ENCODE measurements at places on chromosomes 6 and 20.

DNA sequence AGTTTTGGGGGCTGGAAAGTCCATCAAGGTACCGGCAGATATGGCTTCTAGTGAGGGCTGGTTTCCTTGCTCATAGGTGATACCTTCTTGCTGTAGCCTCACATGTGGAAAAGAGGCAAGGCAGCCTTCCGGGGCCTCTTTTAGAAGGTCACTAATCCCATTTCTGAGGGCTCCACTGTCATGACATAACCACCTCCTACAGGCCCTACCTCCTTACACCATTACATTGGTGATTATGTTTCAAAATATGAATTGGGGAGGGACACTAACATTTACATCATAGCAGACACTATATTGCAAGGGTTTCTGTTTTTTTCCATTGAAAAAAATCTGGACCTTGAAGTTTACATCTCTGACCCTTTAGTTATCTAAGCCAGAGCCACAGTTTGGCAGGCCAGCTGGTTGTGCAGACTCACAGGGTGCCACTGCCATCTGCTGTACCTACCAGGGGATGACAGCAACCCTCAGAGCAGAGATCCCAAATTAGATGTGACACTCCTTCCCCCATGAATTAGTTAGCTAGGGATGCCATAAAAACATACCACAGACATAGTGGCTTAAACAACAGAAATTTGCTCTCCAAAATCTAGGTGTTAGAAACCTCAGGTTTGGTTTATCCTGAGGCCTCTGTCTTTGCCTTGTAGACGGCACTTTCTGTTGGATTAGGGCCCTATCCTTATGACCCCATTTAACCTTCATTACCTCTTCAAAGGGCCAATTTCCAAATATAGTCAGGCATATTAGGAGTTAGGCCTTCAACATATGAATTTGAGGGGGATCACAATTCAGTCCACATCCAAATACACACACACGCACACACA, 166.4 kb upstream of the RNF217 start:
- no peak for DNase-seq

GRCh38 chr20:50007369-50007768, 24.6 kb downstream of the SNAI1 start:
- no peak for DNase-seq

GRCh38 chr6:14066782-14067406, 50.7 kb upstream of the CD83 start:
- DNase-seq = no peak

GRCh38 chr6:121349596-121349995, 15.3 kb upstream of the TBC1D32 start:
- DNase-seq = no peak

DNA sequence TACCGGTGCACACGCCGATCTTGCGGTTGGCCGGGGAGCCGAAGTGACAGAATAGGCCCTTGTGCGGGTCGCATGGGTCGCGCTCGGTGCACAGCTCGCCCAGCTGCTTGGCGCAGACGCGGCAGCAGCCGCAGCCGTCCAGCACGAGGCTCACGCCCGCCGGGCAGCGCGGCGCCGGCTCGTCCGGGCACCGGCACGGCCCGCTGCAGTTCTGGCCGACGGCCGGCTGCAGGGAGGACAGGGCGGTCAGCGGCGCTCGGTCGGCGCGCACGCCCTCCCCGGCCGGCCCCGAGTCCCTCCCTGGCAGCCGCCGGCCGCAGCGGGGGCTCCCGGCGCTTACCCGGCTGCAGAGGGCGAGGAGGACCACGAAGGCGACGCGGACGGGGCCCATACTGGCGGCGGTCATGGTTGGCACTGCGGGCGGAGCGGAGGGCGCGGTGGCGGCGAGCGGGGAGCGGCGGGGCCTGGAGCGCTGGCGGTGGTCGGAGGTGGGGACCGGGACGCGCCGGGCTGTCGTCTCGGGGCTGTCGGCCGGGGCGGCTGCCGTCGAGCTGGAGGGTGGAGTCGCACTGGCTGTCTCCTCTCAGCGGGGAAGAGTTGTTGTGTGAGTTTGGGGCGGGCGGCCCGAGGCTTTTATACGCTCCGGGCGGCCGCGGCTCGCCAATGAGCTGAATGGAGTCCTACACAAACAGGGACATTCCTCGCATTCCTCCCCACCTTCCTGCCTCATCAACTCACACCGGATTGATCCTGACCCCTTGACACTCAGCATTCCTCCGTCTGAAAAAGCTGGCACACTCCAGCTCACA, at the start of gene CCN2:
CCN2 (minus strand) TSS at position 606 of the 809 bp plus-strand sequence; CDS start at position 406, 200 bp downstream.
- DNase-seq = no peak

DNA sequence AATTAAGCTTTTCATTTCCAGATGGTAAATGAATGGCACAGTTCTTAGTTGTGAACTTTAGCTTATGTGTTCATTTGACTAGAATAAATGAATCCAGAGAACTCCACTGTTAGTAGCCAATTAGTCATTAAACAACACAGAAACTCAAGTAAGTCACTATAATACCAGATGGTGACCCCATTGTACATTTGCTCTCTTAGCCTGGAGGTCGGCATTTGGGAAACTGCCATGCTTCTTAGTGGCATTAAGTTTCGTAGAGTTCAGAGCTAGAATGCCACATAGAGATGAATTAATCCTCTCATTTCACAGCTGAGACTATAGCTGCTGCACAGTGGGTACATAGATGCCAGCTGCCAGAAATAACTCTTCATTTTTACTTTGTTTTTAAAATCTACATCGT, 10.8 kb upstream of the DTNBP1 start:
- no peak for DNase-seq

- DNase-seq = no peak
These were observed 527.8 kb upstream of the FLRT3 start for GRCh38 chr20:14865169-14865568.
